Right forelimb (tissue), 1 donor: ENCODE measurements at places on chromosomes 3 and 15.
A peak's percentile ranks its signal among the peaks of the same experiment; 100 is the strongest.

GRCh38 chr3:155748611-155749365, 3.9 kb upstream of the PLCH1 start:
- no peak for DNase-seq

DNA sequence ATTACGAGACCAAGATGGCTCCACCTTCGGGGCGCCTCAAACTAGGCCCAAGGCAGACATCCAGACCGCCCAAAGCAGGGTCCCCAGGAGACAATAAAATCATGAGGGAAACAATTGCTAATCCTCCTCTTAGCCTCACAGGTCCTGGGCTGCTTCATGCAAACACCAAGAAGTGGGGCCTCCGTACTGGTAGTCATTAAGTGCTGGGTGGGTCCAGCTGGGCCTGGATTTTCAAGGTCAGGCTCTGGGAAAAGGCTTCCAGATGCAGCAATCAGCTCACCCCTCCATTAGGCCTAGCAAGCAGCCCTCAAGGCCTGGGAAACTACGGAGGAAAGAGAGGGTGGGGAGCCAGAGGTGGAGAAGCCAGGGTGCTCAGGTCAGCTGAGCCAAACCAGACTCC, 634 bp downstream of the FBXL22 start:
- DNase-seq, result no peak

- no peak for DNase-seq
Observed at GRCh38 chr15:63335543-63336240, 46.0 kb downstream of the CA12 start.

- no peak for DNase-seq
Observed at GRCh38 chr3:21449738-21450137, 301.3 kb downstream of the ZNF385D start.

DNA sequence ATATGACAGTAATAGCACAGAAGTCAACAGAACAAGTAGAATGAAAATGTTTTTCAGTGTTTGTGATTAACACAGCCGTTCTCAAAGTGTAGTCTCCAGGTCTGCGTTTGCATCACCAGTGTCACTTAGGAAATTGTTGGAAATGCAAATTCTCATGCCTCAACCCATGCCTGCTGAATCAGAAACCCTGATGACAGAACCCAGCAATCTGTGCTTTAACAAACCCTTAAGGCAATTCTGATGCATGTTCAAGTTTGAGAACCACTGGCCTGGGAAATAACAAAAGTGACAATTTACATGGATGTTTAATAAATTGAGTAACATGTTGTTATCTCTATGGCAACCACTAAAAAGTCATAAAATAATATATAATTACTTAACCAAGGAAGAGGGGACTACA, 103.1 kb upstream of the ATP11B start:
- DNase-seq, result no peak

GRCh38 chr3:77446761-77447160, 406.9 kb downstream of the ROBO2 start:
- no peak for DNase-seq

DNA sequence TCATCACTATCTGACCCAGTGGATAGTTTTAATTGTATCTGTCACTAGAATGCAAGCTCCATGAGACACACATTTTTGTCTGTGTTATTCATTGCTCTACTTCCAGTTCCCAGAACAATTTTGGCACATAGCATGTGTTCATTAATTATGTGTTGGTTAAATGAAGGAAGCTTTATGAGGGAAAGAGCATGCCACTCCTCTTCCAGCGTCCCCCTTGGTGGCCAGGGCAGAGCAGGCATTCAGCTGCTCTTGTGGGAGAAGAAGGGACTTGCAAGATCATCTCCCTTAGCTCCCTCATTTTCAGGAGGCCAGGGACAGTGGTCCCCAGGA, 489 bp upstream of the GALNT15 start:
- no peak for DNase-seq

GRCh38 chr3:82938821-82939328, 1177.4 kb upstream of the GBE1 start:
- peak; percentile 26 for DNase-seq
